Smooth muscle cell of the umbilical artery (primary cell): ENCODE measurements at places on chromosomes 3 and 15. TPM values are rescaled to one million over a fixed set of nuclear protein-coding genes. Genes with fewer than 3 reads are reported as not detected.

The ATP10A gene
- 5.0 and 6.4 TPM in 2 replicates for total RNA-seq

The SLC22A14 gene
- 0.59 and 1.2 TPM in 2 replicates for total RNA-seq

The SHF gene
- 1.5 TPM in 2 replicates for total RNA-seq

The C3orf49 gene
- not detected in 2 replicates for total RNA-seq

The CD86 gene
- not detected in 2 replicates for total RNA-seq

The CLDN11 gene
- total RNA-seq, result 175 and 630 TPM in 2 replicates

The CTXN2 gene
- not detected in 2 replicates for total RNA-seq

The ZBBX gene
- under 0.01 and 0.32 TPM in 2 replicates for total RNA-seq
